ENCODE measurements at places on chromosomes 4 and X.

DNA sequence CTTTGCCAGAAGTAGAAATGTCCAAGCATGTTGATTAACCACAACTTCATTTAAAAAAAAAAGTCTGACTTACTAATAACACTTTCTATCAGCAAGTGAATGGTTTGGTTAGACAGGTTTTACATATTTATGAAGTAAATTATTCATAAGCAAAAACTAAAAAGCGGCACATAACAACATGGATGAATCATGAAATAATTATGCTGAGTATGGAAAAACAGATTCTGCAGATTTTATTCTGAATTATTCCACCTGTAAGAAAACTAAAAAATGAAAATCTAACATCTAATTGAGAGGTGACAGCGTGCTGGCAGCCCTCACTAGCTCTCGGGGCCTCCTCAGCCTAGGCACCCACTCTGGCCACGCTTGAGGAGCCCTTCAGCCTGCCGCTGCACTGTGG, 173.5 kb downstream of the ADAM29 start:
- DNase-seq, result no peak

DNA sequence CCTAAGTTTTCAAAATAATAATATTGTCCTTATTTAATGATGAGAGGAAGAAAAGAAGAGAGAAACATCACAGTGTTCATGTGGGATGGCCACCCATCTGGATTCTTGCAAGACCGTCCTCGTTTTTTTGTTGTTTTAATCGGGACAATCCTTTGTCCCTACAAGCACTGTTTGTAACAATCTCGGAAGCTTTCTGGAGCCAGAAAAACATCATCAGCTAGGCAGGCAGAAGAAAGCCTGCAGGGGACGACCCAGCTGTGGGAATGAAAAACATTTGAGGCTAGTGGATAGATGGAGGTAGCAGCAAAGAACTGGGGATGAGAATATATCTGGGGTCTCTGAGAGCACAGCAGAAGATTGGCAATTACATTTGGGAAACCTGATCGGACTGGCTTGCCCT, 105.6 kb downstream of the DKK2 start:
- no peak for DNase-seq

DNA sequence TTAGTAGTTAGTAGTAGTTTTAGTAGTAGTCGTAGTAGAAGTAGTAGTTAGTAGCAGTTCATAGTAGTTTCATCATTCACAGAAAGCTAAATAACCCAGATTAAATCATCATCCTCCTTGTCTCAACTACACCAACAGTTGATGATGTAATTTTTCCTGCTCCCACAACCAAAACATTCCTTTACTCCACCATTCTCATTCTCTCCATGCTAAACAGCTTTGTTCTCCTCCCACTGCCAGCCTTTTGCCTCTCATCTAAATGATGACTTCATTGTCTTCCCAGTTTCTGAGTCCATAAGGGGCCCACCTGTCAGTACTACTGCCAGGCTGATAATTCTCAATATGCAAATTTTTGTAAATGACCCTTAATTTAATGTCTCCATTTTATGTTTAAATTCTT, 68.9 kb downstream of the ARHGAP24 start:
- no peak for DNase-seq

DNA sequence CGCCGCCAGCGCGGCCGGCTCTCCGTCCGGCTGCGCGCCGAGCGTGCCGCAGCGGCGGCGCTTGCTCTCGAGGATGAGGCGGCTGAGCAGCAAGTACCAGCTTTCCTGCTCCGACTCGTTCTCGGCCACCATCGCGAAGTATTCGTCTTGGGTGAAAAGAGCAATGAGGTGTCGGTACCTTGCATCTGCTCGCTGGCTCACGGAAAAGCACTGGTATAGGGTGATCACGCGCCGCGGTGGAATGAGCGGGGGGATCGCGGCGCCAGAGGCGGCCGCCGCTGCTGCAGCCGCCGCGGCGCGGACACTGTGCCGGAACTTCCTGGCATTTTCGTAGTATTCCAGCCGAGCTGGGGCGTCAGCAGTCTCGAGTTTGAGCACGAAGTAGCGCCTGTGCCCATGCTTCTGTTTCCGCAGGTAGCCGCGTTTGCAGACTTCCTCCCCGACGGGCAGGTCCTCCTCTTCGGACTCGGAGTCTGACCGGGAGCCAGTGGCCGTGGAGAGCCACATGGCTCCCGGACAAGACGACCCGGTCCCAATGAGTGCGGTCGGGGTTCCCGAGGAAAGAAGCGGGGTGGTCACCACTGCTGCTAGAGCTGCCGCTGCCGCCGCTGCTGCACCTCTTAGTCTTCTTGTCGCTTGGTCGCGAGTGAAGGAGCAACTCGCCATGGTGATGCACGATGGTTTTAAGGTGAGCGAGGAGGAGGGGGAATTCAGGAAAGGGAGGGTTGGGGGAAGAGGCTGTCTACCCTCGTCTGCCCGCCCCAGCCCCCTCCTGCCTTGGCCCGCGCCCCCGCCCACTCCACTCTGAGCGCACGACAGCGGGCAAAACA, 469 bp downstream of the IRS4 start:
- DNase-seq, result peak; percentile 23

- no peak for DNase-seq
These were observed 26.5 kb upstream of the NEIL3 start for GRCh38 chr4:177283167-177283566.

DNA sequence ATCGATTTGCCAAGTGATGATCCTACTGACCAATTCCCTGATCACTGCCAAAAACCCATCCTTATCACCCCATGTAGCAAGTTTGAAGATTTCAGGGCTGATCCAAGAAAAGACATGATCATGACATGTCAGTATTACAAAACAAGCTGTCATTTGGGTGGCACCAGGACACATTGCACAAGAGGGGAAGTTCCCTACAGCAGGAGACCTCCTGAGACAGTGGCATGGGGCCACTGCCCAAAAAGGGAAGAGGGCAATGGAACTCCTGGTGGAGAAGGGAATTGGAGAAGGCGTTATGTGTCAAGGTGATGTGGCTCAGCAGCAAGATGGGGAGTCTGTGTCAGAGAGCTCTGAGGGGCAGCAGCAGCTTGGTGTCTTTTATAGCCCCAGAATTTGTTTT, 43.4 kb downstream of the ZNF182 start:
- no peak for DNase-seq

DNA sequence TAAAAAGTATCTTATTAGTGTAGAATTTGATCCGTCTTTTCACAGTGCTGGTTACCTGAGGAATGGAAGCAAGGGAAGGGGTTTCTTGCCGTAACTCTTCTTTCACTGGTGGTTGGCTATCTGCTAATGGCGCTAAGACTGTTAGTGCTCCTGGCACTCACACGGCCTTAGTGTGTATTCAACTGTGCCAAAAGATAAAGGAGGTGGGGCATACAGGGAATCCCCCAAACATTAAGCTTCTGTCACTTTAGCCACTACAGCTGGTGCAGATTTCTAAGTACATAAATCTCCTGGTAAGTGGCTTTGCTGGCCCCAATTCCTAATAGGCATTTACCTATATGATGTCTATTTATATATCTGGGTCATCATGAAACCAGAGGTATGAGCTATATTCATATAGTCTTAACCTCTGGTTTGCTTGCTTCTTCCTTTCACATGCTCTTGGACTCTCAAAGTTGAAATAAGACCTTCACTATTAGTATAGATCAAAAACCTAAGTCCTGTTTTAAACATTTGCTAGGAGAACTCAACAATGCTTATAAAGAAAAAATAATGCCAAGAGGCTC, 95.1 kb downstream of the TSPAN7 start:
- DNase-seq, result no peak
